ENCODE measurements at places on chromosomes 7 and 10. TPM values are rescaled to one million over a fixed set of nuclear protein-coding genes. Genes with fewer than 3 reads are reported as not detected.
A peak's percentile ranks its signal among the peaks of the same experiment; 100 is the strongest.

GRCh38 chr7:151059367-151060112 lies at the start of gene SLC4A2:
TSS of gene SLC4A2 (plus strand) at chr7:151059589. CDS start at chr7:151061988, 2,399 bp downstream.
- DNase-seq = peak; percentile 67

The FAM149B1 gene
- total RNA-seq = 18.9 TPM

GRCh38 chr10:94402204-94402842 lies at the start of gene TBC1D12:
TSS of gene TBC1D12 (plus strand) at chr10:94402541. CDS start at chr10:94402614, 73 bp downstream.
- peak; percentile 96 for DNase-seq

DNA sequence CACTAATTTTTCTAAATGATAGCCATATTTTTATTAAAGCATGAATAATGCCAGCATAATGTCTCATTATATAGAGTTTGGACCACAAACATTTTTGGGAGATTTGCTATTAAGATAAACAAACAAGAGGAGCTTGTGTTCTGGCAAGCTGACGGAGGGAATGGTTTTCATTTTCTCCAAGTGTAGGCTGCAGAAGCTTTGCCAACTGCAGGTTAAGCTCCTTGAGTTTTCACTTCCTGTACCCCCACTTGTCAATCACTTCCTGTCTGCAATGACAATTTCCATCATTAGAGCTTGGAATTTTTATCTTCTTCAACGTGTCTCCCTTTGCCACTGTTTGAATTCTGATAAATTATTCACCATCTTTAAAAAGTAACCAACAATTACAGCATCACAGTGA lies 13.4 kb downstream of the EBF3 start:
- DNase-seq = no peak

DNA sequence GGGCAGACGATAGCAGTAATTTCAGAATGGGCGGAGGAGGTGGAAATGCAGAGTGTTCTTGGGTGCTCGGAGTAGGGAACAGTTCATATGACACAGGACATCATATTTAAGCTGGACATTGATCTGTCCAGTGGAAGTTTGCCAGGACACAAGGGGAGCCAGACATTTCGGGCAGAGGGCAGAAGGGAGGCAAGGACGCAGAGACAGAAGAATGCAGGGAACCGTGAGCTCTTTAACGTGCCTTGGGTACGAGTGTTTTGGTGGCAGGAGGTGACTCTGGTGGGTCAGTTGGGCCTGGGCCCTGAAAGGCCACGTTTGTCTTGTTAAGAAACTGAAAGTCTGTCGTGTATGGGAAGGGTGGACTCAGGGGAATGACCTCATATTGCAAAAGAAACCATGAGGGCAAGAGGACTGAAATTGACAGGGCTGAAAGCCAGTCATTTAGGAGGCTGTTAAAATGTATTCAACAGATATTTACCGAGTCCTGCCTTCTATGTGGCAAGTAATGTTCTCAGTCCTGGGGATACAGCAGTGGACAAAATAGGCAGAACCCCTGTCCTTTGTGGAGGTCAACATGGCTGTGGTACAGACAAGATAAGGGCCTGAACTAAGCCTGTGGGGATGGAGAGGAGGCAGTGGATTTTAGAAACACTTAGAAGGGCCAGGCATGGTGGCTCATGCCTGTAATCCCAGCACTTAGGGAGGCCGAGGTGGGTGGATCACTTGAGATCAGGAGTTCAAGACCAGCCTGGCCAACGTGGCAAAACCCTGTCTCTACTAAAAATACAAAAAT lies 2.2 kb downstream of the OPTN start:
- no peak for DNase-seq

- no peak for DNase-seq
These were observed 3.1 kb downstream of the ABLIM1 start for GRCh38 chr10:114654822-114655575.

The NANOS1 gene
- 0.40 TPM for total RNA-seq

DNA sequence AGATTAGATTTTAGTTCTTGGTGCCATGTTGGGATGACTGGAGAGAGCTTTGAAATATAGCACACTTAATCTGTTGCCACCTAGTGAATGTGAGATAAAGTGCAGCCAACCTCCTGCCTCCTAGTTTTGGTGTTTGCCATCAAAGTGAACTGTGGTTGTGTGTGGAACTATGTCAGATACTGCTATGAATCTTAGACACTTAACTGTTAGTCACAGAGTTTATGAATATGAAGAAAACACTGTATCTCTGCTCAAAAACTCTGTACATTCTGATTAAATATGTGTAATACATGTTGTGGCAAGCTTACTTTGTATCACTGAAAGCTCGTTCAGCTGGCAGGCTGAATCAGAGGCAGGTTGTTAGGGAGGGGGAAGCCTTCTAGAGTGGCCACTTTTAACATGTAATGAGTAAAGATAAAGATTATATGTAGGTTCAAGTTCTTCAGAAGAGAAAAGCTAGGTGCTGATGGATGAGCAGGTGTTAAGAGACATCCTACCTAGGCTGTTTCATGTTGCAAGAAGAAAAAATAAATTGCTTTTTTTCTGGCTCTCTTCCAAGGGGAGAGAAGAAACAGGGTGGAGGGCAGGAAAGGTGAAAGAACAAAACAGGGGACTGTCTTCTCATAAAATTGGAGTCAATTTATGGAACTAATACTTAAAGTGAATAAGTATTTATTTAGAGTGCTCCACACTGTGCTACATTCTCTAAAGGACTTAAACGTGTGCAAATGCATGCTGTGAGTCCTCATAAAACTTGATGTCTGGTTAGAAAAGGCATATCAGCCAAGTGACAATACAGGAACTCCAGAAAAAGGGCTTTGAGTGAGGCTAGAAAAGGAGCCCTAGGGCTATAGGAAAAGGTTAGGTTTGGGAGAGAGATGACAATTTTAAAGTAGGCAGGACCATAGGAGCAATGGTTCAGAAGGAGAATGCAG lies 14.1 kb upstream of the LAMB1 start:
- DNase-seq = peak; percentile 87

DNA sequence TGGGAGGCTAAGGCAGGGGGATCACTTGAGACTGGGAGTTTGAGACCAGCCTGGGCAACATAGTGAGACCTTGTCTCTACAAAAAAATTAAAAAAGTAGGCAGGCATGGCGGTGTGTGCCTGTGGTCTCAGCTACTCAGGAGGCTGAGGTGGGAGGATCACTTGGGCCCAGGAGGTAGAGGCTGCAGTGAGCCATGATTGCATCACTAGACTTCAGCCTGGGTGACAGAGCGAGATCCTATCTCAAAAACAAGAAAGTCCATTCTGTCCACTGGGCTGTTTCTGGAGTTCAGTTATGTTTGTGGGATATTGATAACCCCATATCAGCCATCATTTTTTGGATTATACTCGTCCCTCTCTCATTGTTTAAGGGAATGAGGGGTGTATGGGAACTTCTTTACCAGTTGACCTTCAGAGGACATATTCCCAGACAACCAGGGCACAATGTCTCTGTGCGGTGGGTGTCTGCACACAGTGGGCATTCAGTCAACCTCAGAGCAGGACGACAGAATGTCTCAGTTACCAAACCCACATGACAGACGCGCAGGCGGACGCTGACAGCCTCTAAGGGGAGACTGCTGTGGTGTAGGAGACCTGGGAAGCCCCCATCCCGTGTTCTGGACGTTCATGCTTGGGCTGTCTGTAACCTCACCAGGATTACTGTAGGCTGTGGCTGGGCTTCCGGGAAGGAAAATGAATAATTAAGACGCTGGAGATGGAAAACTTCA lies 69.4 kb downstream of the CARD11 start:
- DNase-seq = no peak

- no peak for DNase-seq
These were observed 357.4 kb upstream of the TMEM229A start for GRCh38 chr7:124390301-124390700.

DNA sequence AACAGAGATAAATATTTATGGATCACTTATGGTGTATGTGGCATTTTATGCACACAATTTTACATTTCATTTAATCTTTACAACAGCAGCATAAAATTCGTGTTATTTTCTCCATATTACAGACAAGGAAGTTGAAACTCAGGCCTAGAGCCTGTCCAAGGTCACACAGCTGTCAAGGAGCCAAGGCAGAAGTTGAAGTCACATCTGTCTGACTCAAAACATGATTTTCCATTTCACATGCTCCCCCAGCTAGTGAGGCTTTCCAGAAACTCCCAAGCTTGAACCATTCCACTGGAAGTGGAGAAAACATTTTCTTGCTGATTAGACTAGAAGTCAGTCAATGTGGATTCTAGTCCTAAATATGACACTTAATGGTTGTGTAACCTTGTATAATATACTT lies 110.5 kb downstream of the HECTD2 start:
- DNase-seq = no peak

The PRKCQ gene
- total RNA-seq = 0.55 TPM

The SYT15B gene
- total RNA-seq = 0.18 TPM

Data from endothelial cell of umbilical vein (primary cell).